ENCODE measurements at places on chromosomes 4 and X.

- DNase-seq, result no peak
Observed at GRCh38 chr4:15587649-15588048, 67.5 kb downstream of the FBXL5 start.

GRCh38 chrX:49071877-49072711, 1.7 kb downstream of the PRAF2 start:
- DNase-seq, result no peak

DNA sequence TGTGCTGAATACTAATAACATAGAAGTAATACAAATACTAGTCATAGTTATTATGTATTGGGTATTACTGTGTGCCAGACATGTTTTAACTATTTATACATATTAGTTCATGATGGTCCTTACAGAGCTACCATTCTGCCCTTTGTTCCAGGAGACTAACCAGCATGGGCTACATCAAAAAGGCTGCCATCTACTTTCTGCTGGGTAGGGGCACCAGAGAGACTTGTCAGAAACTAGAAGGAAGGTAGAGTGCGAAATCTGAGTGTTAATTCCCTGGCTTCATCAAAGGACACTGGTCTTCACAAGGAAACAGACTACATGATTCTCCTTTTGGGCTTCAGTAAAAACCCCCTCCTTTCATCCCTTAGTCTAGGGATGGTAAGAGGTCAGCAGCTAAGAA, 347.8 kb downstream of the GBA3 start:
- DNase-seq, result no peak

DNA sequence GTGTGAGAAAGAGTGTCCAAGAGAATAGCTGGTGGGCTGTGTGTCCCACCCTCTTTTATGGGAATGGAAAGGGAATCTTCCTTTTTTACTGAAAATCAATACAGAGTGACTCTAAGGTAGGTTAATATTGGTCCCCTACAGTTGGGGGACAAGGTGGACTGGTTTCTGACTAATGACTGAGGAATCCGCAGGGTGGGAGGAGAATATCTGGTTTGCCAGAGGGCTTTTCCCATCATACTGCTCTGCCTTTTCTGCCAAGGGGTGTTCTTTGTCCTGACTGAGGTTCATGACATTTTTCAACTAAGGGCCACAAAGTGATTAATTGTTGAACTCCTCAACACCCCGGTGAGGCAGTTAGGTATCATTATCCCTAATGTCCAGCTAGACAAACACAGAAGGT, 261.6 kb downstream of the SPATA18 start:
- no peak for DNase-seq

- DNase-seq, result no peak
Observed at GRCh38 chr4:168511780-168512489, 15.1 kb downstream of the PALLD start.

All from cortex of kidney (tissue), 1 donor.